ENCODE measurements at places on chromosomes 1 and 21.

GRCh38 chr21:46269466-46269865 lies 15.9 kb downstream of the MCM3AP start:
- DNase-seq, result no peak

DNA sequence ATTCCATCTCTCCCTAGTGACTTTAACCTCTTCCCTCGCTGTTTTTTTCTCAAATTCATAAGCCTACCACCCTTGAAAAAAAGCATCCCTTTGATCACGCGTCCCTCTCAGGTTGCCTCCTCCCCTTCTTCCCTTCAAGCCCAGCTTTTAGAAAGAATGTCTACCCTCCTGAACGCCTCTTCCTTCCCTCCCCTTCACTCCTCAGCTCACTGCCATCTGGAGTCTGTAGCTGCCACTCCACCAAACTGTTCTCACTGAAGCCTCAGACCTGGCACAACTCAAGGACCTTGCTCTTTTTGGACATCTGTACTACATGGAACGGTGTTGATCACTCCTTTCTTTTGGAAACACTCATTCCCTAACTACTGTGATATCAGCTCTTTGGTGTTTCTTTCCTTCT lies 80.6 kb downstream of the SLC25A24 start:
- no peak for DNase-seq

- no peak for DNase-seq
Measured at GRCh38 chr1:33367485-33368405, 46.8 kb upstream of the A3GALT2 start.

GRCh38 chr21:46187814-46188213 lies 3.6 kb upstream of the SPATC1L start:
- no peak for DNase-seq

DNA sequence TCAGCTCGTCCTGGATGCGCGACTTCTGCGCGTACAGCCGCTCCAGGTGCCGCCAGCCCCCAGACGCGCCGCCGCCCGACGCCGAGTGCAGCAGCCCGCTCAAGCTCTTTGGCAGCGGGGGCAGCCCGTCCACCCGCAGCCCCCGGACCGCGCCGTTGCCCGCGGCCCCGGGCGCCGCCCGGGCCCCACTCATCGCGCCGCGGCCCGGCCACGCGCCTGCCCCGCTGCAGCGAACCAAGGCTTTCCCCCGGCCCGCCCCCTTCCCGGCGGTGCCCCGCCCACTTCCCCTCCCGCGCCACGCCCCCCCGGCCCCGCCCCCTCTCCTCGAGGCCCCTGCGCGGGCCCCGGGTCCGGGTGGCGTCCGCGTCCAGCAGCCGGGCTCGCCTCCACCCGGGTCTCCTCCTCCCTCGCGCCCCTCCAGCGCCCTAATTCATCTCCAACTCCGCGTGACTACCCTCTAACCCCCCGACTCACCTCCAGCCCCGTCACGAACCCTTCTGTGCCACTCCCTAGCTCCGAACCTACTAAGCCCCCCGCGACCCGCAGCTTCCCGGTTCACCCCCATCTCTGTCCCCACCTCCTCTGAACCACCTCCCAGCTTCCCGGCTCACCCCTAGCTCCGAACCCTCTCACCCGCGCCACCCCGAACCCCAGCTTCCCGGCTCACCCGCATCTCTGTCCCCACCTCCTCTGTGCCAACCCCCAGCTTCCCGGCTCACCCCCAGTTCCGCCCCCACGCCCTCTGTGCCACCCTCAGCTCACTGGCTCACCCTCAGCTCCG lies at the start of gene FAM89A:
FAM89A (minus strand) TSS at position 236 of the 781 bp plus-strand sequence; CDS start at position 193, 43 bp downstream.
- DNase-seq, result no peak

- peak; percentile 31 for DNase-seq
Measured at GRCh38 chr1:56146449-56146848, 432.9 kb downstream of the PLPP3 start.

DNA sequence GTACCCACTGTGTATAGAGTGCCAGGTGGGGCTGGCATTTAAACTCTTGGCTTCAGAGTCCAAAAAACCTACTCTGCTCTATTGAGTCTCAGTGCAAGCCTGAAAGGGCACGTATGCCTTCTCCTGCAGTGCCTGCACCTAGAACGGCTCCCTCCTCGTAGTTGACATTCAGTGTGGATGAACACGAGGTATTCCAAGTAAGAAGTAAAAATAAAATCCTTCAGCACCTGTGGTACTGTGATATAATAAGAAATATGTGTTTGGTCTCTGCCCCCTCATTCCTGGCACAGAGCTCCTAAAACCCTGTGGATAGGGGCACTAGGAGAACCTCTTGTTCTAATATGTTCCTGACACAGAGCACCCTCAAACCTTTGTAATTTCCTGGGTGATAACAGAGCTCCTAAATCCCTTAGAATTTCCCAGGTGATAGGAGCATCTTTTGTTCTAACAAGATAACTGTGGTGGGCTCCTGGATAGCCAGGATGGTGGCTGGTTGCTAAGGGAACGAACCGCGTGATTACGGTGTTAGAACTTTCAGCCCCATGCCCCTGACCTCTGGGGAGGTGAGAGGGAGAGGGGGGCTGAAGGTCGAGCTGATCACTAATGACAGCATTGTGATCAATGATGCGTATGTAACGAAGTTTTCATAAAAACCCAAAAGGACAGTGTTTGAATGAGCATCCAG lies 16.8 kb downstream of the UCK2 start:
- DNase-seq, result no peak

DNA sequence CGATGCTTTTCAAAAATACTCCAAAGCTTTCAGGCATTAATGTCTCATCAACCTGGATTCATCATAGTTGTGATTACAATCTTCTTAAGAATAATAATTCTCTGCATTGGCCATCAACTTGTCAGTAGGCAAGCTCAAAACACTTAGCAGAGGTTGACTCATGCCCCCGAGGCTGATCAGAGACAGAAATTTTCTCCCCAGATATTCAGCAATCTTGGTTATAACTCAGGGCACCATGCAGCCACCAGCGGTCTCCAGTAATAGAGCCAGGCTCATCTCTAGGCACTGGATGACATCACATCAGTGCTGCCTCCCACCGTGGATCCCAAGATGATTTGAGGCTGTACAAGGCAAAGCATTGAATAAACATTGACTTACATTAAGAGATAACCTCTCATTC lies 14.3 kb upstream of the IFFO2 start:
- no peak for DNase-seq

GRCh38 chr1:180627411-180627810 lies 4.4 kb upstream of the XPR1 start:
- DNase-seq, result no peak

DNA sequence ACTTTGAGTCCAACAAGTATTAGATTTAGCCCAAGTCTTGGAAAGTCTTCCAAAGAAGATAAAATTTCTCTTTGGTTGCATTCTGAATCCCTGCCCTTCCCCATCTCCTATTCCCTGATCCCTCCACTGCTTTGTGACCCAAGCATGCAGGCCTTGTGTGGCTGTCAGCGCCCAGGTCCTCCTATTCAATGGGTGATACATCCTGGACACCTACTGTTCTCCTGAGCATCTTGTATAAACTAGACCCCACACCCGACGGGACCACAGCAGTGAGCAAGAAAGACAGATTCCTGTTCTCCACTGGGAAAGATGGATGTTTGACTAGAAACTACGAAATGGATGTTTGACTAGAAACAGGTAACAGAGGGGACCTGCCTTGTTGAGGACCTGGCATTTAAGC lies 136.6 kb downstream of the KIF26B start:
- no peak for DNase-seq

GRCh38 chr1:119771016-119771415 lies 2.3 kb upstream of the HMGCS2 start:
- no peak for DNase-seq

- no peak for DNase-seq
Measured at GRCh38 chr1:215807911-215808436, 240.9 kb downstream of the KCTD3 start.

DNA sequence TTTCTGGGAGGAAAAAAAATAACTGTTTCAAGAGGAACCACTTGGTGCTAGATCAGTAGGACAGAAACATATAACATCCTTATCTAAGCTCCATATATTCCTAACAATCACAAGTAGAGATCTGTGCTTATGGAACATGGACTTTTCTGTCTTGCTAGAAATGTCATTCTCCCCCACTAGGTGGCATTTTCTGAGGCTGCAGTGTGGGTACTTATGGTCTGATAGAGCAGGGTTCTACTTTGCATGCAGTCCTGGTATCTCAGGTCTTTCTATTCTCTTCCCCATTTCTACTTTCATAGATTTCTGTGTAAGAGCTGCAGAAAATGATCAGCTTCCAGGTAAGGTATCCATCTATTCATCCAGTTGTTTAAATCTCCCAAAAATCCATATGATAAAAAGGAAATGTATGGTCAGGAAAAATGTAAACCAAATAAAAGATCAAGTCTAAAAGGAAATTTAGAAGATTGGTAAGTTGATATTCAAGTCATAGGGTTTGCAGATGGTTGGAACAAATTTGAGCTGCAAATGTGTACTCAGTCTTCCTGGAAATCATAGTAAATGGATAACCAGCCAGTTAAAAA lies 1.5 kb downstream of the ZNF684 start:
- no peak for DNase-seq

GRCh38 chr1:20325407-20325843 lies 34.8 kb downstream of the VWA5B1 start:
- no peak for DNase-seq

- no peak for DNase-seq
Measured at GRCh38 chr1:91080650-91081049, 58.8 kb upstream of the ZNF644 start.

DNA sequence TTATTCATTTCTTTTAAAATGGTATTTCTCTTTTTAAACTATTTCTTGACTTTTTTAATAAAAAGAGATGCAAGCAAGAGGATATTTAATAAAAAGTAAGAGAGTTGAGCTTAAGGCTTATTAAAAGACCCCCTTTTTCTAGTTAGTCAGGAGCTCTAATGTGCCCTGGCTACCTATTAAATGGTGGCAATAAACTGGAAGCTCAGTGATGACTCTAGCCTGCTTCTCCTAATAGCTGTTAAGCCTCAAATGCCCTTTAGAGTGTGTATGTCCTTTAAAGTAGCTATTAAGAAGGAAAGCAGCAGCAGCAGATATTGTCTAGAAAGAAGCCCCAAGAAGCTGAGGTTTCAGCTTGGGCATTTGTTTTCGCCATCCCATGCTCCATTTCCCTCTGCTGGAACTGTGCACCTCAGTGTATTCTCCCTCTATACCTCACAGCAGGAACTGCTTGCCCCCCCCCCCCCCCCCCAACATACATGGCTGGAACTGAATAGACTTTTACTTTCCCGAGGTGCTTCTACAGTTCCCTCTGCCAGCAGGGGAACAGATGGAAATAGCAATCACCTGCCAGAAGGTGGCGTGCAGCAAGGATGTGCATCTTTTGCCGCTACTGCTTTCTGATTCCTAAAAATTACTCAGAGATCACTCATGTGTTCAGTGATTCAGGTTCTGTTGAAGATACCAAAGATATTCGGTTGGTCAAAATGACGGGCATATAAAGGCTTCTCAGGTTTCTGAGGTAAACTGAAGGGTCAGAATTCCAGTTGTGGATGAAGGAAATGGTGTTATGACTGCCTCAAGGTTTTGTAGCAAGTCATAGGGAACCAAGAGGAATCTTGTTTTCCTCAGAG lies 2.5 kb downstream of the RGS4 start:
- peak; percentile 31 for DNase-seq

GRCh38 chr1:16978567-16979474 lies 1.6 kb downstream of the MFAP2 start:
- DNase-seq, result peak; percentile 90

All from BJ (cell line).